Spinal cord (tissue), 10 donors: ENCODE measurements at places on chromosomes 5 and 9. TPM values are rescaled to one million over a fixed set of nuclear protein-coding genes. Genes with fewer than 3 reads are reported as not detected.

CATSPER3 gene
- not detected for polyA plus RNA-seq

FBLL1 gene
- polyA plus RNA-seq, result 57.8 TPM

CFAP90 gene
- polyA plus RNA-seq, result 38.4 TPM

FAM221B gene
- polyA plus RNA-seq, result 0.73 TPM

C9orf153 gene
- 0.30 TPM for polyA plus RNA-seq

TAF11L5 gene
- polyA plus RNA-seq, result not detected

CDH12 gene
- polyA plus RNA-seq, result 5.8 TPM

RPL12 gene
- 1,029 TPM for polyA plus RNA-seq

CAAP1 gene
- polyA plus RNA-seq, result 22.3 TPM

PCDHB5 gene
- 5.9 TPM for polyA plus RNA-seq

PCDHA6 gene
- 12.9 TPM for polyA plus RNA-seq

FOXD4L5 gene
- 0.81 TPM for polyA plus RNA-seq

GPR150 gene
- polyA plus RNA-seq, result 0.42 TPM

ADAMTS19 gene
- 0.87 TPM for polyA plus RNA-seq

AK1 gene
- polyA plus RNA-seq, result 297 TPM

DOCK2 gene
- 5.8 TPM for polyA plus RNA-seq

CCL19 gene
- polyA plus RNA-seq, result not detected

HRH2 gene
- polyA plus RNA-seq, result 3.8 TPM

PCDHA11 gene
- 13.0 TPM for polyA plus RNA-seq

ACOT12 gene
- polyA plus RNA-seq, result 0.80 TPM

G3BP1 gene
- 88.4 TPM for polyA plus RNA-seq

SLC22A4 gene
- polyA plus RNA-seq, result 7.9 TPM

JAKMIP2 gene
- 45.7 TPM for polyA plus RNA-seq

DMRT3 gene
- 0.72 TPM for polyA plus RNA-seq

CCDC69 gene
- 4.3 TPM for polyA plus RNA-seq

NTNG2 gene
- polyA plus RNA-seq, result 9.4 TPM

CDKN2B-AS1 gene
- 0.29 TPM for polyA plus RNA-seq

FREM1 gene
- polyA plus RNA-seq, result 31.1 TPM

ROPN1L gene
- 9.1 TPM for polyA plus RNA-seq

BARHL1 gene
- 3.3 TPM for polyA plus RNA-seq

DCTN4 gene
- polyA plus RNA-seq, result 107 TPM

ECM2 gene
- 25.2 TPM for polyA plus RNA-seq

PDE4D gene
- 22.5 TPM for polyA plus RNA-seq

FOXB2 gene
- polyA plus RNA-seq, result not detected

HTR4 gene
- 1.6 TPM for polyA plus RNA-seq

LYRM7 gene
- polyA plus RNA-seq, result 15.1 TPM

CDH6 gene
- polyA plus RNA-seq, result 30.0 TPM

VCP gene
- 233 TPM for polyA plus RNA-seq

CCDC192 gene
- 1.1 TPM for polyA plus RNA-seq

LEAP2 gene
- polyA plus RNA-seq, result 3.2 TPM

SOHLH1 gene
- polyA plus RNA-seq, result 0.43 TPM

SLC34A3 gene
- polyA plus RNA-seq, result 0.95 TPM
